Frontal cortex (tissue), 4 donors: ENCODE measurements at places on chromosomes 3 and 15.

DNA sequence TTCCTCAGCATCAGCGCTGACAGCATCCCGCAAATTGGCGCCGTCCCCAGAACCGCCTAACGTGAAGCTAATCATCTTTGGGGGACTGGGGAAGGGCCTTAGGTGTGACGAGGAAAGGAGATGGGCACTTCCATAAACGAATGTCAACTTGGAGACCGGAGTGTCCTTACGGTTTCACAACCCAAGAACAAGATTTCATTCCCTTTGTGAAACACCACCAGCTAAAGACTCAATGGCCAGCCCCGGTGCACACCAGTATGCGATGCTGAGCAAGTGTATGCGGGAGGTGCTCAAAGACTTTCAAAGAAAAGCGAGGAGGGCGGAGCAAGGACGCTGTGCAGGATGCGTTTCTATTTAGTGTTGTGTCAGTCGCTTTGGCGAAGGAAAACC is 759 bp upstream of the TTBK2 start:
- DNase-seq = no peak

GRCh38 chr15:82951472-82952157 is 905 bp downstream of the HOMER2 start:
- DNase-seq = peak; percentile 40

DNA sequence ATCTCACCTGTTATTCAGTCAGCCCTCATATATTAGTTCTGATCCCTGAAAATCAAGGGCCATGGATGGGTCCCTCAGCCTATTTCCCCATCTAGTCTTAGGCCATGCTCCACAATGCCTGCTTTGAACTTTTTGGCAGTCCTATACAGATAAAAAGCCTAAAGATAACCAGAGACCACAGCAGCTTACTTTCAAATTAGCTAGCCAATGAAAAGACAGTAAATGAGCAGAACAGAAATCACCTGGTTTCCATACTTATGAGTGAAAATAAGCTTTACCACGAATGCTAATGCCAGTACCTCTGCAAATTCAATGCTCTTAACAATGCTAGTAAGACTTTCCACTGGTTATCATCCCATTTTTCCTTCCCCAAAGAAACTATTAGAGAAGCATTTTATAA is 141.6 kb upstream of the SPRED1 start:
- DNase-seq = no peak

DNA sequence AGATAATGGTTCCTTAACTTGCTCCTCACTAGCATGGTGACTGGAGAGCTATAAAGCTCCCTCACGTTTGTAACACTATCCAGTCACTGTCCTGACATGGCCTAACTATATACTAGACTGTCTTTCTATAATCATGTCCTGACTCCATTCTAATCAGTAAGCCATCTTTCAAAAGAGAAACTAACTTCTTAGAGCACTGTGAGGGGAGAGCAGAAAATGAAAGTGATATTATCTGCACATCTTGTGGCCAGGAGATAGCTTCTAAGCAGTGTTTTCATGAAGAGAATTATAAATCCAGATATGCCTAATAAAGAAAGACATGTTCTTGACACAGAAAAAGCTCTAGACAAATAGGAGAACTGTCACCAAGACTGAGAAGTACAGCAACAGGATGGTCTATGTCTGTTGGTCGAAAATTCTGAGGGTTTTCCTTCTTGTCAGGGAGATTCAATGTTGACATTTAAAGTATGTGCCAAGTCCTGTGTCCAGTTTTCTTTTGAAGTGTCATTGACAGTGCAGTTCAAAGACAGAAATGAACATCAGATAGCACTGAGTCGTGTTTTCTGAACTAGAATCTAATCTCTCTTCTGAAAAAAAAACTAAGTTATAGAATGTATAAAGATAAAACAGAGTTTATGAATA is 230.6 kb upstream of the PEX5L start:
- DNase-seq = no peak

DNA sequence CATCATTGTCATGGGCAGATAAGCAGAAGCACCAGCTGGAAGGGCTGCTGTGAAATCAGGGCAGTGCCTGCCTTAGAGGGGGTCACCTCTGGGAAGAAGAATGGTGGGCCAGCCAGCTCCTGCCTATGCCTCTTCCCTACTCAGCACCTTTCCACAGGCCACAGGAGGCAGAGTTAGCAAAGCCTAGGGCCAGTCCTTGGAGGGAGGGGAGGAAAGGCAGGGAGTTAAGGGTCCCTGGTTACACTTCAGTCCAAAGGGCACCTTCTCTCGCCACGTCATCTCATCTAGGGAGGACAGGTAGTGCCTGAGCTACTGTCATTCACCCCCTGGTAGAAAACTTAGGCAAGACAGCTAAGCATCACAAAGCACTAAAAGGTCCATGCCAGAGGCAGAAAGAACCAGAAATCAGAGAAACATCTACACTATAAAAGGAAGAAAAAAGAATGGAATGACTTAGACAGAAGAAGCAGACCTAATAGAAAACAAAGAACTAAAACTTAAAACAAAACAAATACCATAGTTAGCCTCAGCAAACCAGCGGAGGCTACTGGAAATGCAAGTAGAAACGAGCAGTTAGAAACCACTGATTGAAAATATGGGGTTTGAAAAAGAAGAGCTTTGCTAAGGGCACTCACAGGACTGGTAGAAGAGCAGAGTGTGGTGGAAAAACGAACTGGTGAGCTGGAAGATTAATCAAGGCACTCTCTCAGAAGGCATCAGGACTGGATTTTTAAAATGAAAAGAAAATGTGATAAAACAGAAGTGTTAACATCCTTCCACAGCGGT is 84.2 kb downstream of the OSBPL10 start:
- no peak for DNase-seq

GRCh38 chr15:37765786-37766185 is 168.7 kb upstream of the TMCO5A start:
- DNase-seq = no peak

GRCh38 chr3:179735321-179735720 is 82.5 kb downstream of the USP13 start:
- DNase-seq = no peak
